ENCODE measurements at places on chromosomes 13 and 19.

- DNase-seq: no peak
These were observed 52.5 kb downstream of the POSTN start for GRCh38 chr13:37546087-37546486.

- no peak for DNase-seq
These were observed 429 bp upstream of the ZNF225 start for GRCh38 chr19:44112802-44113137.

DNA sequence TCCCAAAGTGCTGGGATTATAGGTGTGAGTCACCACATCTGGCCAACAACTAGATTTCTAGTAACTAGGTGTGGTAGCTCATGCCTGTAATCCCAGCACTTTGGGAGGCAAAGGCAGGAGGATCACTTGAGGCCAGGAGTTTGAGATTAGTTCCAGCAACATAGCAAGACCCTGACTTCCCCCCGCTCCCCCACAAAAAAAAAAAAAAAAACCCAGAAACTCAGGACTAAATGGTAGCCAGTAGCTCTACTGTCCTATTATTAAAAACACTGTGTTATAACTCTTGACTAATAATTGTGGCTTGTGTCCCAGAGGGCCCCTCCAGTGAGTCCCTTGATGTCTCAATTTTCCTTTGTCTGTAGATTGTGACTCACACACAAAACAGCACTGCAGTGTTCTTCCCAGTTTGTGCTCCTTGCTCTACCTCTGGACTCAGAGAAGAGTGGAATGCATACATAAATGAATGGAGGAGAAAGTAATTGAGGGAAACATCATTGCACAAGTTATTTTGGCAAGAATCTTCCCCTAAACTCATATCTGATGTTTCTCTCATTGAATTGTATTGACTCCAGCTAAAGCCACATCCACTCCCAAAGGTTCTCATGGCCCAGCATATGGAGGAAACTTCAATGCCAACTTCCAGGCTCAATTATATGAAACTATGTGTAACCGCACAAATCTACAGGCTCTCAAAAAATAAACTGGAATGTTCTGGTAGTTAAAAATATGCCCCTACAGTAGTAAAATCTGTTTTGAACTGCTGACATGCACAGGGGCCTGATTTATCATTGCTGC lies 8.8 kb downstream of the TPT1 start:
- DNase-seq: no peak

GRCh38 chr13:113027566-113027965 lies 58.6 kb downstream of the MCF2L start:
- no peak for DNase-seq

DNA sequence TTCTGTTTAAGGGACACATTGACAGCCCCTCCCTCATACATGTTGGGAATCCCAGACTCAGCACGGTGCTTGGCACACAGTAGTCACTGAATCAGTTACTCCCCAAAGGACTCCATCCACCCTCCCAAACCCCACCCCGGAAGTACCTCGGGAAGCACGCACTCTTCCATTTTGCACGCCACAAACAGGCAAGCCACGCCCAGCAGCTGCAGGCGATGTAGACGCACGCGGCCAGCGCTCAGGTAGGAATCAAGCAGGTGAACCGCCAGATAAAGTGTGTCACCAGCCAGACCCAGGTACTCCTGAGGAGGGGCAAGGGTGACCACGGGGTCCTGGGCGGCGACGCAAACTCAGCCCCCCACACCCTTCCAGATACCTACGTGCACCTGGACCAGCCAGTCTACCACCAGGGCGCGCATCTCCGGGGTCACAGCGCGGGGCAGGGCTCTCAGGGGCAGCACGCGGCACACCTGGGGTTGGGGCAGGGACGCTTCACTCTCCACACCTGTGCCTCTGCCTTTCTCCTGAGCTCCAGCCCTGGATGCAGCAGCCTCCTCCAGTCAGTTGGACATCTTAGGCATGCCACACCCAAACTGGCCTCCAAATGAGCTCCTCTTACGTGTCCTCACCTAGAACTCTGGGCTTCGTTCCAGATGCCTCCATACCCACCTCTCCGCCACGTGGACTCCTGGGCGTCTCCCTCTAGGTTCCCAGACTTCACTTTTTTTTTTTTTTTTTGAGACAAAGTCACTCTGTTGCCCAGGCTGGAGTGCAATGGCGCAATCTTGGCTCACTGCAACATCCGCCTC lies 1.9 kb downstream of the CCNP start:
- no peak for DNase-seq

DNA sequence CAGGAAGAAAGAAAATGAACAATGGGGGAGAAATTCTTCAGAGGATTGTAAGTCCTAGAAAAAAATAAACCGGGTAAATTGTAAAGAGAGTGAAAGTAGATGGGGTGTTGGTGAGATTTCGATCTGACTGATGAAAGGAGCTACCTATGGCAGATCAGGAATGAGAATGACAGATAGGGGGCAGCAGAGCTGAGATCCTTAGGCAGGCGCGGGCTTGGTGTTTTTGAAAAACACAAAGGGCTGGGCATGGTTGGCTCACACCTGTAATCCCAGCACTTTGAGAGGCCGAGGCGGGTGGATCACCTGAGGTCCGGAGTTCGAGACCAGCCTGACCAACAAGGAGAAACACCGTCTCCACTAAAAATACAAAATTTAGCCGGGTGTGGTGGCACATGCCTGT lies 1468.6 kb upstream of the SLC10A2 start:
- DNase-seq: no peak

DNA sequence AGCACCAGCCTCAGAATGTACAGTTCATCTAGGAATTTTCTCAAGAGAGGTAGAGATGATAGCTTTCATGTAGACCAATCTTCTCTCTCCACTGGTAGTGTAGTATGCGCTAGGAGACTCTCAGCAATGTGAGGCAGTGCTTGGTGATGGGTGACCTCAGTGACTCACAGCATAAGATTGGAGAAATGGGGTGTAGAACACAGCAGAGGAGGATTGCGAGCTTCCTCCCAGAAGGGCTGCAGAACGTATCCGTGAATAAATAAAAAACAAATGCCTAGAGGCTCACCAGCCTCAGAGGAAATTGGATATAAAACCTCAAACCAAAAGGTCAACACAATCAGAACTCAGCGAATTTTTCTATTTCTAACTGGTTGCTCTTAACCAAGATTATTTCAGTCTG lies 182.9 kb upstream of the RXFP2 start:
- DNase-seq: no peak

DNA sequence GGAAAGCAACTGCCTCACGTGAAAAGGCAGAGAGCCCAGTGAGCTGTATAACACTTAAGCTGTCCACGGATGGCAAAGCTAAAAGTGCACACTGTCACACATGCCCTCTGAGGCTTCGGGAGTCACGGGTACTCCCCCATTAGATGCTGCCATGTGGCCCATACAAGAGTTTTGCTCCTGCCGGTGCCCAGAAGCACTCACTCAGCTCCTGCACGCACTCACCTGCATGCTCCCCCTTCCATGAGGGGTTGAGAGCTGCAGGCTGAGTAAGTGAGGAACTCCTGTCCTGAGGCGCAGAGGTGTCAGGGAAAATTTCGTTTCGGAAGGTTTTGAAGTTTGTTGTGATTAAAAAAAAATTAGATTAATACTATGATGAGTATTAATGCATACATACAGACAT lies 939.2 kb upstream of the ATXN8OS start:
- DNase-seq: no peak

DNA sequence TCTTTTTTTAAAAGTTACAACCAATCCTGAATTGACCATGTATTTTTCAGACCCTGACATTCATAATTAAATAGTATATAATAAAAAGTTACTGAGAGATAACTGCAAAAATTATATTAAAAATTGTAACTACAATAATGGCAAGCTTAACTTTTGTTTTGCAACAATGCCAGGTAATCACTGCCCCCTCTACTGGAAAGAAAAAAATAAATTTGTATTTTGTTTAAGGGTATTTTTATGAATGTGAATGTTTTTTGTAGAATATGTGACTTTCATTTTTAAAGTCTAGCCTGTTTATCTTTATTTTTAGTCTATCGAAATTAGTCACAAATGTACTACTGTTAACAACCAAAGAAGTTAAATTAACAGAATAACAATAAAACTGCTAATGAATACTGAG lies 21.7 kb downstream of the MRPS31 start:
- no peak for DNase-seq

DNA sequence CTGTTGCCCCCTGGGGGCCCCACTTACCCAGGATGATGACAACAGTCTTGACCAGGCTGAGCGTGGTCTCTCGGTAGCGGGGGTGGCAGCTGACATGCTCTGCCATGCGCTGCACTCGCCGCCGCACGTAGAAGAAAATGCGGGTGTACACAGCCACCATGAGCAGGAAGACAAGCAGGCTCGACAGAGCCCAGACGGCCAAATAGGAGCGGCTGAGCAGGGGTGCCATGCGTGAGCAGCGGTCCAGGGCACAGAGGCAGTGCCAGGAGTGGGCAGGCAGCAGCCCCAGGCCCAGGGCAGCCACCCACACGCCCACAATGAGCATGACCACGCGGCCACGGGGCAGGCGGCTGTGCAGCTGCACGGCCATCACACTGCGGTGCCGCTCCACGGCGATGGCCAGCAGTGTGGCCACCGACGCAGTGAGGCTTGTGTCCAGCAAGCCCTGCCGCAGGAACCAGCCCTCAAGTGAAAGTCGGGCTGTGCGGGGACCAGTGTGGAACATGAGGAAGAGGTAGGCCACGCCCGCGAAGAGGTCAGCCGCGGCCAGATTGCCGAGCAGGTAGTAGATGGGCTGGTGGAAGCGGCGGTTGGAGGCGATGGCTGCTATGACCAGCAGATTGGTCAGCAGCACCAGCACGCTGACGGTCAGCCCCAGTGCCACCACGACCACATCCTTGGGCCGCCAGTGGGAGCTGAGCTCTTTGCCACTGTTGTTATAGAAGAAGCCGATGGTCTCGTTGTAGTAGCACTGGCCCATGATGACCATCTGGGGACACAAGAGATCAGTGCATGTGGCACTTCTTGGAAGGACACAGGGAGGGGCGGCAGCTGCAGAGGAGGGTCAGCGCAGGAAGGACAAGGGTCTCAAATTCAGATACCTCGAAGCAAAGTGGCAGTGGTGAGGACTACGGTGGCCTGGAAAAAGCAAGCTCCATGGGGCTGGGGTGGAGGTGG lies 1.2 kb downstream of the LPAR2 start:
- no peak for DNase-seq

DNA sequence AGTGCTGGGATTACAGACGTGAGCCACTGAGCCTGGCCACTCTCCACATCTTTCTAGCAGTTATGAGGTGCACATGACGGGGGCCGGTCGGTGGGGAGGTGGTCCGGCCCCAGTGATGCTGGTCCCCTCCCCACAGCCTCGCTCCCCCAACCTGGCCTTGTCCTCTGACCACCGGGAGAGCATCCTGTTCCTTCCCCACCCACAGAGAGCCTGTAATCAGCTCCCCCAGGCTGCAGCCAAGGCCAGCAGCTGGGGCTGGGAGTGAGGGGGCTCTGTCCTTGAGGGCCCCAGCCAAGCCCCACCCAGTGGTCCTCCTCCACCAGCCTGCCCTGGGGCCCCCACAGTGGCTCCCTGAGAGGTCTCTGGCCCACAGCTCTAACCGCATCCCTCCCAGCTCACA lies 3.0 kb upstream of the INSL3 start:
- no peak for DNase-seq

GRCh38 chr13:56988543-56988942 lies 152.2 kb upstream of the PRR20A start:
- DNase-seq: no peak

DNA sequence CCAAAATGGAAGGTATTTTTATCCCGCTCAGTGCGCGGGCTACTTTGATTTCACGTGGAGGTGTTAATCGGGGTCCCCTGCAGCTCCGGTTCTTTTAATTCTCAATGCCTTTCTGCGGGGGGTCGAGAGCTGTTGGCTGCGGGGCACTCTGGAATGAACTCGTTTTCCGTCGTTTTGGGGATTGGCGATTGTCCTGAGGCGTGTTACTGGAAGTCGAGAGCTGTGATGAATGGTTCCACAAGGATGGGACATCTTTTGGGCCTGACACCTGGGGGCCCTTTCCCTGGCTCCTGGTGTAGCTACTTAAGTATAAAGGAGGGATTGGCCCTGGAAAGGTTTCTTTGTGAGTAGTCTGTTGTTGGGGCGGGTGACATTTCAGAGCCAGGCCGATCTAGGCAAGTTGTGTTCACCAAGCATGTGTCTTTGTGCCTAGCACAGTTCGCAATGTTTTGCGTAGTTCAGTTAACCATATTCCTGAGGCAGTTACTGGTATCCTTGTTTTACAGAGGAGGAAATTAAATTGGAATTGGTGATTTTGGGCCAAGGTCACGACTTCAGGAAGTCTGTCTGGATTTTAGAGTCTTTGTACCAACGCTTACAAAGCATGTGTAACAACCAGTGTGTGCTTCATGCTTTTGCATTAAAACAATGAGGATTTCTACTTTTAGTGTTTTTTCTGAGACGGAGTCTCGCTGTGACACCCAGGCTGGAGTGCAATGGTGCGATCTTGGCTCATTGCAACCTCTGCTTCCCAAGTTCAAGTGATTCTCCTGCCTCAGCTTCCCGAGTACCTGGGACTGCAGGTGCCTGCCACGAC lies 846 bp downstream of the RPL13A start:
- DNase-seq: no peak

DNA sequence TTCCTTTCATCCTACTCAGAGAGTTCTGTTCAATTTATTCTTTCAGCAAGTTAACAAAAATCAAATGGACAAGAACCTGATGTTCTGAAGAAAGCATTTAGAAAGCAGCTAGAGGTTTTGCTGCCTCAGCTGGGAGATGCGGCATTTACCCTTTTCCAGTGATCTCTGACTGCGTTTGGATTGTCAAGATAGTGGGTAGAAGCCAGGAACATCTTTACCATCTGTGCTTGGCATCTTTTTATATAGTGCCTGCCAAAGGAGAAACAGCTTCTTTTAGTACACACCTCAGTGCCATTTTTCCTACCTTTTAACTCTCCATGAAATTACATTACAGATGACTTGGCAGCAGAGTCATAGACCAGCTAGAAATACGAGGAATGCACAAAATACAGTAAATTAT lies 680.8 kb downstream of the SLITRK1 start:
- DNase-seq: no peak

GRCh38 chr19:46544651-46545050 lies 49.0 kb upstream of the PNMA8B start:
- DNase-seq: no peak

- no peak for DNase-seq
These were observed 919 bp upstream of the ADAMTS10 start for GRCh38 chr19:8611391-8611876.

- no peak for DNase-seq
These were observed 251.6 kb downstream of the KCTD12 start for GRCh38 chr13:76634431-76635191.

DNA sequence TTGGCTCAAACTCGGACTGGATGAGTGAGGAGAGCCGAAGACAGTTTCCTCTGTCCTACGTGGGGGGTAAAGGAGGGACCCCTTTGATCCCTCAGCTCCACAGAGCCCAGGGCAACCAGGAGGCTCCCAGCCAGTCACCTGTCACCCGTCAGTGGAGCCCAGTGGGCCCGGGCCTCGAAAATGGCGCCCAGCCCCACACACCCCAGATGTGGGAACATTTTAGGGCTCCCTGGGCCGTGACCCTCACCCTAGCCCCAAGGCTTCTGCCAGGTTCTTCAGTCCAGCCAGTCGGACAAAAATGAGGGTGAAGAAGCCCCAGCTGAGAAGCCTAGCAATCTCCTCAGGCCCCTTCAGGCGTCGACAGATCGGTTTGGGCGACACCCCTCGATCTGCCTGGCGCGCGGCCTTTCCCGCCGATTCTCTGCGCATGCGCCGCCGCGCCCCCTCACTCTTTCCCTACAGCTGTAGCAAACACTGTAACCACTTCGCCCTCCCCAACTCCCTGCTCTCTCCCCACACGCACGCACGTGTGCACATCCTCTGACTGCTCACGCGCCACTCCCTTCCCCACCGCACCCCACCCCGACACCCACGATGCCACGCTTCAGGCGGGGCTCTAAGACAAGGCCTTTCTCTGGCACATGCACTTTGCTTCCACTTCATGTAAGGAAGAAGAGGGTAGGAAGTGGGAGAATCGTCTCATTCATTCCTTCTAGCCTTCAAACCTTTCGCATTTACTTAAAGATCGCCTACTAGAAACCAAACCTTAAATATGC lies at the start of gene SLC6A16:
SLC6A16 (minus strand) TSS at position 391 of the 776 bp plus-strand sequence. CDS start 13,844 bp downstream, outside the sequence.
- DNase-seq: no peak
